ENCODE measurements at places on chromosomes 1 and 21.
A peak's percentile ranks its signal among the peaks of the same experiment; 100 is the strongest.

DNA sequence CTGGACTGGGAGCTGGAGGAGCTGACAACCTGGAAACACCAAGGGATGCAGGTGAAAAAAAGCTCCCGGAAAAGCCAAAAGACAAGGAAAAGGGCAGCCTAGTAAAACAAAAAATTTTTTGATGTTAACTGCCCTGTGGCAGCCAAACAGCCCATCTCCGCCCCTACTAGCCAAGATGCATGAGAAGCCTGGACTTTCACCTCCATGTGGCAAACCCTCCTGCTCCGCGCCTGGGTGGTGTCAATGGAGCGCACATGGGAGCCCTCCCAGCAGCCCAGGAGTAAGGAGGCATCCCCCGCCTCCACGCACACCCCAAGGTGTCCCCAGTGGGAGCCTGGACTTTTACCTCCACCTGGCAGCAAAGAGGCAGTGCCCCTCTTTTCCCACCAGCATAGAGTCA is 30.5 kb downstream of the LEMD1 start:
- DNase-seq, result no peak

DNA sequence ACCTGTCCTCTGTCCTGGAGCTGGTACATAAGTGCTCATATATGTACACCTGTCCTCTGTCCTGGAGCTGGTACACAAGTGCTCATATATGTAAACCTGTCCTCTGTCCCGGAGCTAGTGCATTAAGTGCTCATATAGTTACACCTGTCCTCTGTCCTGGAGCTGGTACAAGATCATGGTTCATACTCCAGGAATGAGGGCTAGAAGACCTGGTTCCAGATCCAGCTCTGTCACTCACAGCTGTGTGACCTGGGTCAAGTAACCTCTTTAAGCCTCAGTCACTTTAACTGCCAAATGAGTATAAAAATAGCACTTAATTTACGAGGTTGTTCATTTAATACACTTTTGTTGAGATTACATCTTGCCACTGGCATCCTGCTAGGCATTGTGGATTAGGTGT is 28.0 kb downstream of the SMYD3 start:
- no peak for DNase-seq

- DNase-seq, result no peak
These were observed 117.6 kb downstream of the PTGER3 start for GRCh38 chr1:70930062-70930461.

GRCh38 chr1:172946814-172947507 is 103.8 kb downstream of the TNFSF18 start:
- no peak for DNase-seq

- DNase-seq, result peak; percentile 89
These were observed at the start of gene ATP1B1 for GRCh38 chr1:169106095-169106920. ATP1B1 (plus strand) TSS chr1:169106690; CDS start chr1:169106830, 140 bp downstream.

DNA sequence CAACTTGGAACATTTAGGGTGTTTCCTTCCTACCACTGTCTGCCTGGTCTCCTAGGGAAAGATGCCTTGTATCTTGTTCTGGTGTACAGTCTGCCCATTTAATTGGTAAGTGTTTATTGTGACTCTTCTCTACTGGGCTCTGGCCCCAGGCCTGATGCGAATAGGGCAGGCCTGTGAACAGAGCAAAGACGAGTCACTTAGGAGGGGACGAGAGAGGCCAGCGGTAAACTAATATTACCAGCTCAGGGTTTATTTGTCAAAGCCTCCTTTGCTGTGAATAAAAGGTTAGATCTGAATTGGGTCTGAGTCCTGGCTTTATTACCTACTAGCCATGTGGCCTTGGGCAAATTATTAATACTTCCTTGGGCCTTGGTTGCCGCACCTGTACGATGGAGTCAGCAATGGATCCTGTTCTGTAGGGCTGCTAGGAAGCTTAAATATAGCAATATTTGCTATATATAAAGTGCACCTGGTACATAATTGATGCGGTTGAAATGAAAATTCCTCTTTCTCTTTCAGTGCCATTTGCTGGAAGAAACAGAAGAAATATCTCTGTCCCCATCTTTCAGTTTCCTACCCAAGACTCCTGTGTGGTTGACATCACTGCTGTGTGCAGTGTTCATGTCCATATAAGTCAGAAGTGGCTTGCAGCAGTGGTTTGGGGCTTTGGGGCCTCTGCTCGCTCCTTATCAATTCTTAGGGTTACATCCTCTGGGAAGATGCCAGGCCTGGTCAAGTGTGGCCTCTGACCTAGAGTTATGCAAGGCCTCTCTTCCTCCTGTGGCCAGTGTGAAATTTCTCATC is 32.4 kb downstream of the MAPKAPK2 start:
- DNase-seq, result no peak

GRCh38 chr1:43853161-43853921 is 80.3 kb upstream of the ARTN start:
- DNase-seq, result no peak

GRCh38 chr1:231629132-231629531 is 2.5 kb downstream of the DISC1 start:
- no peak for DNase-seq

DNA sequence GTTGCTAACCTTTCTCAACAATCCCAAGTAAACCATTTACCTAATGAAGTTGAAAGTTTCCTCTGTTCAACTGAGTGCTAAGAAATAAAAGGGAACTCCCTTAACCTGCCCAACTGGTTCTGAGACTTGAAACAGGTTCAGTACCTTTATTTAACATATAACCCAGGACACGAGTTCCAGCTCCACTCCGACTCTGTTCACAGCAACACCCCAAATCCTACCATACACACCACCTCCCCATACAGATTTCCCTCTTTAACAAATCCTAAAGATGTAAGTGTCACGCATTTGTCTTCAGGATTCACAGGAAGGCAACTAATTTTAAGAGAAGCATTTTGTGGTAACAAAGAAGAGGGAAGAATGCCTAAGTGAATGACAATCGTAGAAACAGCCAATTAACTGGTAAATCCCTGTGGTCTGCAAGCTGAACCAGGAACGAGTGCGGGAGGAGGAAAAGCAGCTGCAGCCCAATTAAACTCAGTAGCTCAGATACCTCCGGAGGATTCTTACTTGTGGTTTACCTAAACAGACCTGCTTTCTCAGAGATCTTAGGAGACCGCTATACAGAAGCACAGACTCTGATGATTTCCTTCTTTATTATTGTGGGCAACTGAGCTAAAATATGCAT is 134.5 kb upstream of the MAGI3 start:
- no peak for DNase-seq

DNA sequence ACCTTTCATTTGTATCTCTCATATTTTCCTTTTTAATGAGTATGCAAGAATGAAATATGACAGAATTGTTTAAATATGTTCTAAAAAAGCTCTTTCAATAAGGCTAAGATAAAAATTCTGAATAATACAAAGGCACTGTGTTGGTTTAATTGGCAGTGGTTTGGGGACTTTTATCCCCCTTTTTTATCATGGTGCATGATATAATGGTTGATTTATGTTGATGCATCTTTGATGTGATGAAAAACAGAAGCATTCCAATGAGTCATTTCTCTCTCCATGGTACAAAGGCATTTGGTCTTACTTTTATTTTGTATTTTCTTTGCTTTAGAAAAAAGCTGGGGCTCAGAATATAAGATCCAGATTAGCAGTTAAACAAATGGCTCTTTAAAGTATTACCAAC is 127.2 kb upstream of the GREM2 start:
- DNase-seq, result no peak
